GM23338 (cell line): ENCODE measurements at places on chromosomes 7 and 10. TPM values are rescaled to one million over a fixed set of nuclear protein-coding genes. Genes with fewer than 3 reads are reported as not detected.
A peak's percentile ranks its signal among the peaks of the same experiment; 100 is the strongest.

GRCh38 chr7:8063706-8064297 lies 95.2 kb downstream of the GLCCI1 start:
- DNase-seq, result no peak
- H3K27me3 ChIP-seq, result no peaks in the 10 kb centered on the region
- no peaks in the 10 kb centered on the region; the same call in 1 of the 2 replicates for H3K36me3 ChIP-seq
- no peak overlapping the region for H3K4me3 ChIP-seq
- H3K4me1 ChIP-seq, result peaks cover 26% of the 10 kb centered on the region
- no peak overlapping the region for H3K27ac ChIP-seq

- H3K36me3 ChIP-seq, result no peaks in the 10 kb centered on the region
- no peaks in the 10 kb centered on the region for H3K4me1 ChIP-seq
- no peak overlapping the region for H3K27ac ChIP-seq
- H3K27me3 ChIP-seq, result no peaks in the 10 kb centered on the region
- DNase-seq, result peak; percentile 80
- H3K4me3 ChIP-seq, result no peak overlapping the region
Observed at GRCh38 chr7:86814661-86815379, 171.1 kb downstream of the GRM3 start.

- H3K27me3 ChIP-seq, result no peaks in the 10 kb centered on the region
- no peak for DNase-seq
- no peaks in the 10 kb centered on the region for H3K4me1 ChIP-seq
- no peaks in the 10 kb centered on the region; the same call in 1 of the 2 replicates for H3K36me3 ChIP-seq
Observed at GRCh38 chr7:146375170-146375569, 258.6 kb downstream of the CNTNAP2 start.

- peak; percentile 36 for DNase-seq
- peak overlapping the region; percentile 79 for H3K4me3 ChIP-seq
- H3K4me1 ChIP-seq, result peaks cover 23% of the 10 kb centered on the region
- H3K36me3 ChIP-seq, result no peaks in the 10 kb centered on the region
- no peak overlapping the region for H3K27ac ChIP-seq
Observed at GRCh38 chr10:49613165-49613881, 514 bp upstream of the CHAT start.

- no peaks in the 10 kb centered on the region for H3K36me3 ChIP-seq
- no peak overlapping the region for H3K4me3 ChIP-seq
- H3K27me3 ChIP-seq, result no peaks in the 10 kb centered on the region
- H3K27ac ChIP-seq, result no peak overlapping the region
- DNase-seq, result no peak
Observed at GRCh38 chr10:72685264-72685921, 6.5 kb upstream of the MCU start.

DNA sequence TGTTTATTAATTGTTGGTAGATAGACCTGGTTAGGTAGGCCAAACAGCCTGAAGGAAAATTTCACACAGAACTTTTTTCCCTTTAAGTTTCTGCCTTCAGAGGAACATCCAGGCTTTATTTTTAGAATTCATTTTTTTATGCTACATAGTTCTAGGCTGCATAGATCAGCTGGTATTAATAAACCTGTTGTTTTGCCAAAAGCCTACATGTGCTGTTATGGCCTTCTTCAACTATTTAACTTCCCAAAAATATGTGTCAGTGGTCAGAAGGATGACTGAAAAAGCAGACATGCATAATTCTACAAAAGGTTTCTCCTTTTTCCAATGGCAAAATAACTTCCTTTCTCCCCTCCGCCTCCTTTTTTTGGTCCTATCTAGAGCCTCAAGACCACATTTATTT lies 303.0 kb upstream of the DKK1 start:
- H3K27ac ChIP-seq, result no peak overlapping the region
- no peak for DNase-seq
- H3K27me3 ChIP-seq, result no peaks in the 10 kb centered on the region
- H3K36me3 ChIP-seq, result no peaks in the 10 kb centered on the region; the same call in none of the 2 replicates
- H3K4me1 ChIP-seq, result no peaks in the 10 kb centered on the region

GRCh38 chr7:100866729-100867039 lies 503 bp upstream of the TRIP6 start:
- H3K27ac ChIP-seq, result peak overlapping the region; percentile 97
- H3K4me3 ChIP-seq, result peak overlapping the region; percentile 100
- no peaks in the 10 kb centered on the region for H3K27me3 ChIP-seq
- no peak for DNase-seq

- H3K27ac ChIP-seq, result no peak overlapping the region
- no peaks in the 10 kb centered on the region for H3K27me3 ChIP-seq
- no peaks in the 10 kb centered on the region for H3K36me3 ChIP-seq
- H3K4me1 ChIP-seq, result no peaks in the 10 kb centered on the region
- peak; percentile 17 for DNase-seq
- no peak overlapping the region for H3K4me3 ChIP-seq
Observed at GRCh38 chr7:5012985-5013384, 32.7 kb upstream of the RBAK start.

DNA sequence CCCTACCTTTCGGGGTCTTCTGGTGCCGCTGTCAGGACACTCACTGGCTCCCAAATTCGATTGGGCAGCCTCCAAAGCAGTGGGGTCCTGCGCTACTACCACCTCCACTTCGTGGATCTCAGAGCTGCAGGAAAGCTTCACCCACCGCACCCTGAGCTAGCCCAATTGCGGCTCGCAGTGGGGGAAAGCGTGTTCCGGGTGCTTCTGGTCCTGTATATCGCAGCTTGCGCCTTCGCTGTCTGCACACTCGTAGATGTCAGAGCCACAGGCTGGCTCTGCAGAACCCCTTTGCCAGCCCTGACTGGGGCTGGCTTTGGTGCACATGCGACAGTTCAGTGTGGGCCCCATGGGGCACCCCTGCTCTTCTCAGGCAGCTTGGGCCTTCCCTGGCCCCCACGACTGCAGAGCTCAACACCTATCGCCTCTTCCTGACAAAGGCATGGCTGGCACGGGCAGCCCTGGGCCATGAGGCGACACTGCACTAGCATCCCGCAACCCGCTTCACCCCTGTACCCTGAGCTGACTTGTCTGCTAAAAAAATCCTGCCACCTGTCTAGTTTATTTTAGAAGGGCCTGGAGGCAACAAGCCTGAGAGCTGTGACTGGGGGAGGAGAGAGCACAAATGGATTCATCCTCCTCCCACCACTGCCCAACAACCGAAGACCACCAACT lies 78.7 kb upstream of the ABI1 start:
- no peaks in the 10 kb centered on the region for H3K4me1 ChIP-seq
- no peaks in the 10 kb centered on the region for H3K36me3 ChIP-seq
- H3K27ac ChIP-seq, result no peak overlapping the region
- peak; percentile 31 for DNase-seq

DNA sequence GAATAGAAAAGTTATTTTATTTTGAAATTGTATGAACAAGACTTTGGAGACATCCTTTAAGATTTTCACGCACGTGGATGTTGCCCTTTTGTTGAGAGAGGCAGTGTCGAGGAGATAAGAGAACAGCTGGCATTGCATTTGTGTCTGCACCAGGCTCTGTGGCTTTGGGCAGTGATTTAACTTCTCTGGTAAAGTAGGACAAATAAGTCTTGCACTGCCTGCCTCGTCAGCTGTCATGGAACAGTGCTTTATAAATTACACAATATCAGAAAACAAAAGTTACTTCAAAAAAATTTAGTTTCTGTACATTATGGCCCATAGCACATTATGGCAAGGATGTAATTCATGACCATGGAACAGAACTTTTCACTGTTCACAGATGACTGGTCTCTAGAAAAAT lies 20.1 kb downstream of the SNX10 start:
- no peaks in the 10 kb centered on the region for H3K4me1 ChIP-seq
- no peak for DNase-seq
- H3K4me3 ChIP-seq, result no peak overlapping the region
- no peaks in the 10 kb centered on the region for H3K36me3 ChIP-seq

- H3K27me3 ChIP-seq, result no peaks in the 10 kb centered on the region
- H3K4me3 ChIP-seq, result no peak overlapping the region
- no peak overlapping the region for H3K27ac ChIP-seq
- peak; percentile 89 for DNase-seq
Observed at GRCh38 chr10:71486484-71487114, 89.9 kb downstream of the CDH23 start.

- H3K27ac ChIP-seq, result no peak overlapping the region
- no peak for DNase-seq
- no peak overlapping the region for H3K4me3 ChIP-seq
Observed at GRCh38 chr10:31701546-31701945, 227.1 kb downstream of the ARHGAP12 start.

GRCh38 chr7:116524609-116525297 lies at the start of gene CAV1:
CAV1 (plus strand) TSS chr7:116525036; CDS start chr7:116525063, 27 bp downstream.
- H3K4me1 ChIP-seq, result peaks cover 39% of the 10 kb centered on the region
- no peaks in the 10 kb centered on the region for H3K36me3 ChIP-seq
- H3K27ac ChIP-seq, result peak within 1 kb of the TSS; percentile 70; the same call in 1 of the 2 replicates
- H3K4me3 ChIP-seq, result peak within 1 kb of the TSS; percentile 83

GRCh38 chr10:5531558-5532306 lies 7.0 kb downstream of the CALML3 start:
- no peak overlapping the region for H3K27ac ChIP-seq
- H3K36me3 ChIP-seq, result no peaks in the 10 kb centered on the region
- no peak for DNase-seq
- no peaks in the 10 kb centered on the region for H3K27me3 ChIP-seq
- H3K4me3 ChIP-seq, result no peak overlapping the region
- no peaks in the 10 kb centered on the region for H3K4me1 ChIP-seq

SFRP4 gene
- total RNA-seq, result not detected in 2 replicates

PKD2L1 gene
- not detected in 2 replicates for total RNA-seq

EGFR gene
- 4.5 TPM in 2 replicates for total RNA-seq

PSD gene
- total RNA-seq, result 4.0 and 6.8 TPM in 2 replicates

ZNF777 gene
- total RNA-seq, result 5.2 and 7.9 TPM in 2 replicates

PAPOLB gene
- total RNA-seq, result 0.27 and 0.42 TPM in 2 replicates
